ENCODE measurements at places on chromosomes 7 and 10. TPM values are rescaled to one million over a fixed set of nuclear protein-coding genes. Genes with fewer than 3 reads are reported as not detected.
A peak's percentile ranks its signal among the peaks of the same experiment; 100 is the strongest.

GRCh38 chr10:88984525-88984924 lies 6.1 kb upstream of the FAS start:
- DNase-seq: no peak

Gene OPN1SW
- total RNA-seq: not detected

Gene CAMK1D
- total RNA-seq: 25.6 TPM

- DNase-seq: no peak
Measured at GRCh38 chr10:132714986-132715775, 70.8 kb downstream of the NKX6-2 start.

Gene CARD11
- 15.1 TPM for total RNA-seq

DNA sequence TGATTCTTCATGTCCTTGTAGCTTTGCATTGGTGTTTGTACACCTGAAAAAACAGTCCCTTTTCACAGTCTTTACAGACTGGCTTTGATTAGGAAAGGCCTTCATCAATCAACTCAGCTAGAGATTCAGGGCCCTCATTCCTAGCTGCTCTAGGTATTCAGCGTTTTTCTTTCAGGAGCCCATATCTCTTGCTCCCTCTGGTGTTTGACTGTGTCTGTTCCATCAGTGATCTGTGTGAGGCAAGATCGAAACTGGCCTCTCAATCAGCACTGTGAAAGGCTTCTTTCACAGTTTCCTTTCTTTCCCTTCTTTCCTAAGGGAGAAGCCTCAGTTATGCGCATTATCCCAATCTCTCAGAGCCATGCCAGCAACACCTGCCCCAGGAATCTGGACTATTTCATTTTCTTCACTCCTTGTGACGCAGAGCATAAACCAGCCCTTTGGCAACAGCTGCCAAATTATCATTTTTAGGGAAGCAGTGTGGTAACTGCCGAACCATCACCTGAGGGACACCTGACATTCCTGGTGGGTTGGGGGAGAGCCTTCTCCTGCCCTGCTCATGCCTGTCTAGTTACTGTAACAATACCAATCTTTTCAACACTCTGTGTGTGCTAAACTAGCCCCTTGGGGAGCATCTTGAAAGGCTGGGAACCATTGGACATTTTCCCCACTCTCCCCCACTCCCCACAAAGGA lies 75.7 kb upstream of the CCDC71L start:
- peak; percentile 83 for DNase-seq

- DNase-seq: peak; percentile 12
Measured at GRCh38 chr7:2299131-2299829, 15.0 kb downstream of the SNX8 start.

Gene RPEL1
- 0.27 TPM for total RNA-seq

DNA sequence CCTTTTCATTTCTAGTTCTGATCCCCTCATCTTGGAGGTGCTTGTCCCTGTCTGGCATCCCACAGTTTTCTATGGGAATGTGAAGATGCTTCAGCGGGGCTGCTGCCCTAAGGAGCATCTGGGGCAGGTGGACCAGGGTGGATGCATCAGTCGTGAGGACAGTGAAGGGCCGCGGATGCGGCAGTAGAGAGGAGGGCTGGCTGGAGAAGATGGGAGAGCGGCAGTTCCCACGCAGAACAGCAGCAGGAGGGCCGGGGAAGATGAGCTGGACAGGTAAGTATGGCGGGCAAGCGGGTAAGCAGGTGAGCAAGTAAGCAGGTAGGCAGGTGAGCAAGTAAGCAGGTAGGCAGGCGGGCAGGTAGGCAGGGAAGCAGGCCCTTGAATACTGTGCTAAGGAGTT lies 48.9 kb downstream of the ASB13 start:
- no peak for DNase-seq

GRCh38 chr10:124032971-124033886 lies 60.2 kb downstream of the CHST15 start:
- no peak for DNase-seq

Measured in hematopoietic multipotent progenitor cell (in vitro differentiated cells).